Activated CD4-positive, alpha-beta T cell treated with anti-CD3 and anti-CD28 coated beads, Interleukin-2, amount 10 ng/mL, durations not matched to agents 24 days and 14 days (primary cell): ENCODE measurements at places on chromosomes 13 and 19. TPM values are rescaled to one million over a fixed set of nuclear protein-coding genes. Genes with fewer than 3 reads are reported as not detected.

The CCL25 gene
- not detected in 2 replicates for total RNA-seq

The DYRK1B gene
- total RNA-seq, result 3.6 and 4.5 TPM in 2 replicates

The FAAP24 gene
- total RNA-seq, result 10.0 and 10.1 TPM in 2 replicates

The PSG6 gene
- total RNA-seq, result not detected in 2 replicates

The GAPDHS gene
- not detected in 2 replicates for total RNA-seq

The HNRNPUL1 gene
- total RNA-seq, result 256 and 258 TPM in 2 replicates

The OR7A17 gene
- total RNA-seq, result not detected in 2 replicates

The ERICH6B gene
- total RNA-seq, result not detected in 2 replicates

The KASH5 gene
- total RNA-seq, result 0.24 TPM in 1 of 2 replicates, not detected in the other

The MBD3L3 gene
- not detected in 2 replicates for total RNA-seq

The IL4I1 gene
- total RNA-seq, result 40.4 and 41.4 TPM in 2 replicates

The FOSB gene
- 11.3 TPM in 2 replicates for total RNA-seq

The KIRREL2 gene
- total RNA-seq, result 1.8 and 2.1 TPM in 2 replicates

The SIGLEC12 gene
- total RNA-seq, result 0.98 and 1.5 TPM in 2 replicates

The SETDB2 gene
- total RNA-seq, result 13.4 and 14.5 TPM in 2 replicates

The CGB1 gene
- not detected in 2 replicates for total RNA-seq

The SHISA7 gene
- total RNA-seq, result not detected in 2 replicates

The SWSAP1 gene
- 2.3 and 2.6 TPM in 2 replicates for total RNA-seq

The NLRP11 gene
- not detected in 2 replicates for total RNA-seq

The ZNF813 gene
- 4.3 and 5.2 TPM in 2 replicates for total RNA-seq

The ZNF160 gene
- 30.6 and 37.5 TPM in 2 replicates for total RNA-seq

The DCT gene
- 0.05 TPM in 1 of 2 replicates, not detected in the other for total RNA-seq

The GSX1 gene
- total RNA-seq, result not detected in 2 replicates

The LILRB2 gene
- not detected in 2 replicates for total RNA-seq

The FPR3 gene
- total RNA-seq, result not detected in 2 replicates
